Midbrain (tissue), 1 donor: ENCODE measurements at places on chromosomes 11 and 22.
A peak's percentile ranks its signal among the peaks of the same experiment; 100 is the strongest.

DNA sequence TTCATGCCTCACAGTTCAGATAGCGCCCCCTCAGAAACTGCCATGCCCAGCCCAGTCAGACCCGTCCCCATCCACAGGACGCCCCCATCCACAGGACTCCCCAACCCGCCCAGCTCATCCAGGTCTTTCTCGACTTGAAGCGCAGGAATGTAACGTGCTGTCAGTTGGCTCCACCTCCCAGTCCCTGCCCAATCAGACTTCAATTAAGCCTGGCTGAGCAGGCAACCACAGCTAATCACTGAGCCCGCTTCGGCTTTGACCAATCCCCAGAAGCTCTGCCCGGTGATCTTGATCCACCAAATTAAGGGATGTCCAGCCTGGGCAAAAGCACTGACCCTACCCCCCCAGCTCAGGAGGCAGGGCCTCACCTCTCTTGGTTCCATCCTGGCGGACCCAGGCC, 10.5 kb upstream of the MFNG start:
- DNase-seq: no peak

DNA sequence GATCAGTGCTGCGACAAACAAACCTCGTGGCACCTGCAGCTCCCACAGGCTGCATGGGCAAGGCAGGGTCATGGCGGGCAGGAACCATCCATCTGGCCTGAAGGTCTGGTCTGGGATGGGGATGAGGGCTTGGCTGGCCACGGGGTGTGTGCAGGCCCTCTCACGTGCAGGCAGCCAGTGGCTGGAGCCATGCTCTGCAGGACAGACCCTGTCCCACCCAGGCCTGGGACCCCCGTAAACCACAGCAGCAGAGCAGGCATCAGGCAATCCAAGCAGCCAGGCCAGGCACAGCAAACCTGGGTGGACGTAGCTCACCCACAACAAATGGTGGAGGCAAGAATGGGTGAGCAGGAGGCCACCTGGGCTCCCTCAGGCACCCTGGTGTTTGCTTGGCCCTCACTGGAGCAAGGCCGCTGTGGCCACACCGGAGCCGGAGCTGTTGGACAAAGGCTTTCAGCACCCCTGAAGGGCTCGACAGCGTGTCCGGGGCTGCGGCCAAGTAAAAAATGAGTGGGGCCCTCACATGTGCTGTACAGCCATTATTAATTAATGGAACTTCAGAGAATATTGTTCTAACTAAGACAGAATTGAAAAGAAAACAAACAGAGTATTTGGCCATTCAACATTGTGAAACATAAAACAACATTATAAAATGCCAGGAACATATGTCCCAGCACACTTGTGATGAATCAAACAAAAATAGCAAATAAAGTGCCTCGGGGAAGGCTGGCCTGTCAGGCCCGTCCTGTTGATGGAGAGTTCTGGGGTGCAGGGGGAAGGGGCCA, 24.0 kb upstream of the GNB1L start:
- no peak for DNase-seq

- DNase-seq: no peak
Observed at GRCh38 chr11:103806130-103806895, 230.1 kb upstream of the DDI1 start.

DNA sequence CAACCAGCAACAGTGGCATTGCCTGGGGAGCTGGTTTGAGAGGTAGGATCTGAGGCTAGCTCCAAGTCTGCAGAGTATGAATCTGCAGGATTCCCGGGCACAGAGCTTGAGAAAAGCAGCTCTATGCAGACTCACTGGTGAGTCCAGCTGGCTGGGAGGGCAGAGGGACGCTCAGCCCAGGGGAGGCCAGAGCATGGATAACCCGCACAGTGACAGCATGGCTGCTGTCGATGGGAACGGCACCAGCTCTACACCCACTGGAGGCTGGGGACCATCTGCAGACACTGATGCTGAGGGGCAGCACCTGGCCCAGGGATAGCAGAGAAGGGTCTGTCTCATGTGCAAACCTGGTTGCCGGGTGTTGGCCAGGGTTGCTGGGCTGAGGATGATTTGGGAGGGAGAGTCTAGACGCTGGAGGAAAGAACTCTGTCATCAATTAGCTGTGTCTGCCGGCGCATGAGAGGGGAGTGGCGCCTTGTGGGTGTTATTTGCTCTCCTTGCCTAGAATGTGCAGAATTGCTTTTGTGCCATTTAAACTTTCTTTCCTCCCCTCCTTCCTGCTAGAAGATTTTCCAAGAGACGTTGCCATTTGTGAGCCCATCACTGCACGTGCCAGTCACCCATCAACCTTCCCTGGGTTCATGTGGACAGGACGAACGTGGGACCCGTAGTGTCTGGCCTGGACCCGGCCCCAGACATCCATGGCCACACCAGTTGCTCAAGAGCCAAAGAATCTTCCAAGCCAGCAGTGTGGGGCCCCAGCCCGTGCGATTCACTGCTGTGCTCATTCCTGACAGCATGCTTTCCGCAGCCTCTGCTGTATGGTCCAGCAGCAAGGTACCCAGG, 19.1 kb upstream of the LINC01488 start:
- DNase-seq: no peak

GRCh38 chr22:36123673-36124630, 36.6 kb downstream of the APOL3 start:
- peak; percentile 94 for DNase-seq

- DNase-seq: no peak
Observed at GRCh38 chr11:64523456-64524157, 67.4 kb upstream of the SLC22A12 start.

DNA sequence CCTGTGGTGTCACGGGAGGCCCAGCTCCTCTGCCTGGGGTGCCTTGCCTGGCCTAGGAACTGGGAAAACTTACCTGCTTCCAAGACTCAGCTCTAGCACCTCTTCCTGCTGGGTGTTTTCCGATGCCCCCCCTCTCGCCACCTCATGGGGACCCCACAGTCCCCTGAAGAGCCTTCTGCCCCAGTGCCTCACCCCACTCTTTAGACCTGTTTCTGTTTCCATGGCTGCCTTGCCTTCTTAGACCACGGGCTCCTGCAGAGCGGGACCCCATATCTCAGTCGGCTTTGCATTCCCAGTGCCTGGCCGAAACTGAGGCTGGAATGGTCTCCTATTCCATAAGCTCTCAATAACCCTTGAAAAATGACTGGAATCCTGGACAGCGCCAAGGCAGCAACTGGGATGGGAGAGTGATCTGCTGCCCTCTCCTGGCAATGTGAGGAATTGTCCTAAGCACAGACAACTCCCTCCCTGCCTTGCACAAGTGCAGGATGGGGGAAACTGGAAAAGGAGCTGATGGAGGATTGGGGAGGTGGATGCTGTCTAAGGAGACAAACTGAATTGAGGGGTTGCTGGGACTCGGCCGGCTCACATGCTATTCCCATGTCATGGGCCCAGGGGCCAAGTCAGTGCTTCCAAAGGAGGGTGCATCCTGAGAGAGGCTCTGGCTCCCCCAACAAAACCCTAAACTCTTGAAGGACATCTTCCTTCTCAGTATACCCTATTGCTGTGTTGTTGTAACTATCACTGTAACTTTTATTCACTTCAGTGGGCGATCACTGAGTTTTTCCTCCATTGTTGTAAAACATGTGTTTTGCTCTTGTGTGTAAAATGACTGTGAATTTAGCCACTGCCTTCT, 26.6 kb upstream of the IL17RA start:
- peak; percentile 81 for DNase-seq

DNA sequence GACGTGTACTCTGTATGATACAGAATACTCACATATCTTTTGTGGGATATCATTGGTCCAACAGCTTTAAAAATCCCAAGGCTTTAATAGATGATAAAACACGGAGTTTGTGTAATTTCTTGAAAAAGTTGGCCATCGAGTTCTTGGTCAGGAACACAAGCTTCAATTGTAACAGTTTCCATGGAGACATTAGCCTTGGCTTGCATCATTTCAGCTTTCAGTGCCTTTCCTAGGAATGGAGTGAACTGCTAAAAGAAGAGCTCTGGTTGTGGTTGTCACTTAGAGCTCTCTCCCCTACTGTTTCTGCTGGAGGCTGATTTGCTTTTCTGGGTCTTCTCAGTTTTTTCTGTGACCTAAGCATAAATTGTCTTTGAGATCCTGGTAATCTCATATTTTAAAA, 14.2 kb downstream of the BMAL1 start:
- DNase-seq: peak; percentile 41
